ENCODE measurements at places on chromosomes 2 and 18. TPM values are rescaled to one million over a fixed set of nuclear protein-coding genes. Genes with fewer than 3 reads are reported as not detected.

ARHGAP15 gene
- total RNA-seq = 1.4 TPM

DNA sequence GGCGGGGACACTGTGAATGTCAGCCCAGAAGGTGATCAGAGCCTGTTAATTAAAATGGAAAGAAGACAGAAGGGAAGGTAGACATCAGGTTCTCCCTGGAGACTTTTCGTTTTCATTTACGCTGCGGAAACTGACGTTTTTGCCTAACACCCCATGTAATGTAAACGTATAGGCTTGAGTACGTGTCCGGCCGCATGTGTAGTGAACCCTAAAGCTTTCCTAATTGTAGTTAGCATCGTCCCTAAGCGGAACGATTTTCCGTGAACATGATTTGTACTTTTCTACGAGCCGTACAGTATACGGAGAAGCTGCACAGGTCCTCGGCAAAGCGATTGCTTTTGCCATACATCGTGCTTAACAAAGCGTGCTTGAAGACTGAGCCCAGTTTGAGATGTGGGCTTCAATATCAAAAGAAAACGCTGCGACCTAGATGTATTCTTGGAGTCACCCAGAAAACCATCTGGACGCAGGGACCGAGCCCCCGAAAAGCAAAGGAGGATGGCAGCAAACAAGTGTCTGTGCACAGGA is 284 bp downstream of the TIMM21 start:
- no peak for DNase-seq

- DNase-seq = no peak
Observed at GRCh38 chr2:1047485-1047884, 96.8 kb downstream of the SNTG2 start.

CHRNG gene
- not detected for total RNA-seq

GRCh38 chr2:314561-315336 is 26.9 kb upstream of the ALKAL2 start:
- DNase-seq = no peak
